ENCODE measurements at places on chromosomes 6 and 20.
A peak's percentile ranks its signal among the peaks of the same experiment; 100 is the strongest.

GRCh38 chr20:62010551-62011402, 54.9 kb downstream of the TAF4 start:
- peak; percentile 30 for DNase-seq

DNA sequence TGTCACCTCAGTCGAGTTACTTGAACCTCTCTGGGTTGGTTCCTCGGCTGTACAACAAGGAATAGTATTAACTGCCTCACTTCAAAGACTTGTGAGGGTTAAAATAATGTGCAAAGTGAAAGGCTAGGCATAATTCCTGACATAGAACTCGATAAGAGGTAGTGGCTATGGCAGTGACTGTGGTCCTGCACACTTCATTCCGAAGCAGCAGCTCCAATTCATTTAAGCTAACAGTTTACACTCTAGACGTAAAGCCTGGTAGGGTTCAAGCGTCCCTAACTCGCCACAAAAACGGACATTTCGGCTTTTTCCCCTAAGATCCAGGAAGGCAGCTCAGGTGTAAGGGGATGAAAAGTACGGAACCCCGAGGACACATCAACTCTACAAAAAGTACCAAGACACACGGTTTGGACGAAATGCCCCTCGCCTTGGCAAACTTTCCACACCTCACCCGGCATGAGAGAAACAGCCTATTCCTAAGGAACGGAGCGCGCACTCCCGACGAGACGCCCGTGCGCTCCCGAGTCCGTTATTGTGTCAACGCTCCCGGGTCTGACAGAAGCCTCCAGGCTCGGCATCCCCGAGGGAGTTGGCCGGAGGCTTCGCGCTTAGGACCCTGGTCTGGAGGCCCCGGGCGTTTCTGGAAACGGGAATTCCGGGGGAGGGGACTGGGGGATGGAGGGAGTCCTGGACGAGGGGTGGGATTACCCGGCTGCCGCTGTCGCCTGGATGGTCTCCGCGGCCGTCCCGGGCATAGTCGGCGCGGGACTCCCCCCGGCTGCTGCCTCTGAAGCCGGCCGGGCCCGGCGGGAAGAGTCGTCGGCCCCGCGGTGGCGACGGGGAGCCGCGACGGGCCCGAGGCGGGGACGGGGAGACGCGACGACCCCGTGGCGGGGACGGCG, 937 bp downstream of the ZNF318 start:
- peak; percentile 38 for DNase-seq

- no peak for DNase-seq
Measured at GRCh38 chr20:33192912-33193501, 24.1 kb upstream of the BPIFA3 start.

DNA sequence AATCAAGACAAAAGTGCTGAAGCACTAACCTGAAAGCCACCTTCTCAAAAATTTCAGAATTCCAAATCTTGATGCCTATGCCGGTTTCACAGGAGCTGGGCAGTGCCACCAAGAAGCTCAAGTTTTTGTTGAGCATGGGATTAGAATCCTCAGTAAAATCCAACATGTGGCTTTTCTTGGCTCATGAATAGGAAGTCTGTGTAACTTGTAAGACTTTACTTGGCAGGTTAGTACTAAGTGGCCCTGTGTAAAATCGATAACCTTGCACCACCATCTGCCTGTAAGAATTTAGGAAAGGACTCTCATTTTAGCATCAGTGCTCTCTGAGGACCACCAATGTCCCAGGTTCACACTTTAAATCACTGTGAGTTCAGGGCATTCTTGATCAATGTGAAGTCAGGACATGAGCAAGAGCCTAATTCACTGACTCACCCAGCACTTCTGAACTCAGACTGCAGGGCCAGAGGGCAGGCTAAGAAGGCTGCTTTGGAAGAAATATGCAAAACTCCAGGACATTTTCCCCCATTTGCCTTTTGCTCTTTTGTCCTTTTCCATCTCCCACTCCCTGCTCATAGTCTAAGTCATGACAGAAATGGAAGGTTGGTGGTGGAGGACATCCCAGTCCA, 113.2 kb downstream of the EDN1 start:
- peak; percentile 89 for DNase-seq

DNA sequence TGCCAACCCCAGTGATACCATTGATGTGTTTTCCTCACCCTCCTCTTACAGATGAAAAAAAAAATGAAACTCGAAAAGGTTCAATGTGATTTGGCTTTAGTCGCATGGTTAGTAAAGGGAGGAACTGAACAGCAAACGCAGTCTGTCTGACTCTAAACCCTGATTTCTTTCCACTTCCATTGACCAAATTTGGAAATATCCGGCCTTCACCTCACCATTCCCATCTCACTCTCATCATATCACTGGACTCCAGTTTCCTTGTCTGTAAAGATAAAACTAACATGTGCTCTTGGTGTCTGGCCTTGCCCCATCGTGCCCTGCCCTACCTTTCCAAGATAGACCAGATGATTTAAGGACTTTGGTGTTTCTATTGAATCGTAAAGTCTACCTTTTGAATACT, 48.7 kb upstream of the ADGRF1 start:
- DNase-seq, result no peak
